ENCODE measurements at places on chromosomes 11 and 22.

DNA sequence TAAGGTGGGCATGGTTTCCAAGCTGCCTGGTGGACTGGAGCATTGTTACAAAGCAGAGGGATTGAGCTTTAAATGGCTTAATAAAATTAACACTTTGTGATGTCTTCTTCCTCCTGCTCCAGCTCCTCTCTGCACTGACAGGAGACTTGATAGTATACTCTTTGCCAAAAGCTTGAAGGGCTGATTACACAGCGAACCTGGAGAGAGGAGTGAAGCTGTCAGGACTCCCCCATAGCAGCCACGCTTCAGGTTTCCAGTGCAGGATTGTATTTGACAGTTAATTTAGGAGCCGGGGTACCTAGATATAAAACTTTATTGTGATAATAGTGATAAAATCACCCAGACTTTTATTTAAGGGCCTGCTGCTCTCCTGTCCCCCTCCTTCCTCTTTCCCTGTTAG, 50.0 kb downstream of the TRIM44 start:
- DNase-seq: no peak

DNA sequence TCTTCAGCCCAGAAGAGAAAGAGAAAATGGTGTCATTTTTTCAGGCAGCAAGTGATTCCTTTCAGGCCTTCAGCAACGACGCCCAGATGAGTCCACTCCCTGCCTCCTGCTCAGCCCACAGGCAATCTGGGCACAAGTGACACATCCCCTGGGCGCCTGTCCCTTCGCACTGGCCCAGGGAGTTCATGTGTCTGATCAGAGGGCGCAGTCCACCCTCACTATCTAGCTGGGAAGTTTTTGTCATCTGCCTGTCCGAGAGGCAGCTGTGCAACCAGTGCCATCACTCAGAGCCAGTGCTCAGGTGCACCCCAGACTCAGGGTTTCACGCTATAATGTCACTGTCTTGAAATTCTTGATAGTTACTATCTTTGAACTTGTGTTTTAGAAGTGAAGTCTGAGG, 1.4 kb upstream of the KCNQ1OT1 start:
- no peak for DNase-seq

GRCh38 chr11:21190181-21190580, 520.8 kb downstream of the NELL1 start:
- DNase-seq: no peak

DNA sequence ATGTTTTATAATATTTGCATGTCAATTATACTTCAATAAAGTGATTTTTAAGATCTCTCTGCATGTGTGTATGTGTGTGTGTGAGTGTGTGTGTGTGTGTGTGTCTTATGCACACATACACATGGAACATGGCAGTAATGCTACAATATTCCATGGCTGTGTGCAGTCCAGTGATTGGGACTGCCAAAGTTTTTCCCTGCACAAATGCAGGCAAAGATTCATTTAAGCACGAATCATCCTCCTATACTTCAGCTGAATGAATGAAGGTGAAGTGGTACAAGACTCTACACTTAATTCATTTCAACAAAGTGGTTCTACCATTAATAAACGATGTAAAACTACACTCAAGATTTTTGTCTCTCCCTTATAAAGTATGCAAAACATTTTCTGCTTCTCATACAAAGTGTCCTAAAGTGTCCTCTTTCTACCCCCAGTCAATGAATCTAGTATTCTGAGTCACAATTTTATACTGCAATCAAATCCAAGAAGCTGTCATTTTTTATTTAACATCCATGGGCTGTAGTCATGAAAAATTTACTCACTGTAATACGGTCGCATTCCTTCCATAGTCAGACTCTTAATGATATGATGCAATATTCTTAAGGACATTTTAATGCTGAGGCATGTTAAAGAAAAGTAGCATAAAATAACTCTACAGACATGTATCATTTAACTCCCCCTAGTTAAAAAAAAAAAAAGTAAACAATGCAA, 132.4 kb downstream of the TTC28 start:
- DNase-seq: no peak

GRCh38 chr11:1781593-1781975, 17.9 kb upstream of the CTSD start:
- no peak for DNase-seq

DNA sequence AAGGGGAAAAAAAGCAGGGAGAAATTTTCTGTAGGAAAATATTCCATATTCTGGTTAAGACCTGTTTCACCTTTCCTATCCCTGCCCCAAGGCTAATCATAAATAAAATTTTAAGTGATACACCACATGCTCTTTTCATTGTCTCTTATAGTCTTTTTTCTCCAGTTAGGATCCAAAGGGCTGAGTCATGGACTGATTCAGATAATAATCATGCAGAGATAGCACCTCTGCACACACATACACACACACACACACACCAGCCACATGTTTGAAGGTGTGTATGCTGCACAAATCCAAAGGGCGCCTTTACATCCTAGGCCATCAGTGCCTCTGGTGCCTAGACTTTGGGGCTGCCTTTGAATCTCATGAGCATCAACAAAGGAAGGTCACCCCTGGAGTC, 35.5 kb upstream of the CWF19L2 start:
- no peak for DNase-seq

DNA sequence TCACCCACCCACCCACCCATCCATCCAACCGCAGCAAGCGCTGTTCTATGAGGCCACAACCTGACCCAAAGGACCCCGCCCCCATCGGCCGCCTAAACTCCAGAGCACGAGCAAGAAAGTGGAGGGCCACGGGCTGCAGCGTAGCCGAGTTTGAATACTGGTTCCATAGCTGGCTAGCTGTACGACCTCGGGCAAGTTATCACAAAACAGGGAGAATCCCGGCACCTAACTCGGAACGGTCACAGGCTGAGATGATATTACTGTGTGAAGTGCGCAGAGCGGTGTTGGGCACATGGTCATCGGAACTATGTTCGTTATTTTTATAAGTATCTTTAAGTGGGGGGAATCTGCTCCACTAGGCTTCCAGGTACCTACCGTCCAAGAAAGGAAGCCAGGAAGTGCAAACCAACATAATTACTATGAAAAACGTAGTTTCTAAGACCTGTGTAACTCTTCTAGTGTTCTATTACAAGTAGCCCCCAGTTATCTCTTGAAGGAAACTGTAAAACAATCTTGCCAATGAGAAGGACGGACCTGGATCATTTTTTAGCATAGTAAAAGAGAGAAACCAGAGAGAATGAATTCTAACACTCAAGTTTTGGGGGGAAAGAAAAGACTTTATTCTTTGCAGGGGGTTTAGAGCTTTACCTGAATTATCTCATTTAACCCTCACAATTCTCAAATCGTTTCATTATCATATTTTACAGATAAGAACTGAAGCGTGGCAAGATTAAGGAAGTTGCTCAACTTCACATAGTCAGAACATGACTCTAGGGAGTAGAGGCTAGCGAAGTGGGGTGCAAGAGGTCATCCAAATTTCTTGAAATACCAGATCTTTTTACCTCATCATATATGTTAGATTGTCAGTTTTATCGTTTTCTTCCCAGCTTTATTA, 663 bp upstream of the BUD13 start:
- no peak for DNase-seq

DNA sequence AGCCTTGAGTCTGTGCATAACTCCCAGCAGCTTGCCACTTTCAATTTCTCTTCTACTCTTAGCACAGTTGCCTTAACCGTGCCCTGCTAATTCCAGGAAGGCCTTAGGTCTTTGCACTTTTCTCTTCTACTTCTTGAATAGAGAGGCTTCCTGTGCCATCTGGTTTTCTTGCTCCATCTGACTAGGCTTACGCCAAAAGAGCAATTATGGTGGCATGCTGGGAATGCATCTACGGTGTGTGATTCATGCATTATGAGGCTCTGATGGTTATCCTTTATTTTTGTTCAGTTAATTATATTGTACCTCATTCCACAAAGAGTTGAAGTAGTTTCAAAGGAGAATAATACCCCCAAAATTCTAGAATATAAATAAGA, 29.4 kb downstream of the SIK2 start:
- DNase-seq: no peak

DNA sequence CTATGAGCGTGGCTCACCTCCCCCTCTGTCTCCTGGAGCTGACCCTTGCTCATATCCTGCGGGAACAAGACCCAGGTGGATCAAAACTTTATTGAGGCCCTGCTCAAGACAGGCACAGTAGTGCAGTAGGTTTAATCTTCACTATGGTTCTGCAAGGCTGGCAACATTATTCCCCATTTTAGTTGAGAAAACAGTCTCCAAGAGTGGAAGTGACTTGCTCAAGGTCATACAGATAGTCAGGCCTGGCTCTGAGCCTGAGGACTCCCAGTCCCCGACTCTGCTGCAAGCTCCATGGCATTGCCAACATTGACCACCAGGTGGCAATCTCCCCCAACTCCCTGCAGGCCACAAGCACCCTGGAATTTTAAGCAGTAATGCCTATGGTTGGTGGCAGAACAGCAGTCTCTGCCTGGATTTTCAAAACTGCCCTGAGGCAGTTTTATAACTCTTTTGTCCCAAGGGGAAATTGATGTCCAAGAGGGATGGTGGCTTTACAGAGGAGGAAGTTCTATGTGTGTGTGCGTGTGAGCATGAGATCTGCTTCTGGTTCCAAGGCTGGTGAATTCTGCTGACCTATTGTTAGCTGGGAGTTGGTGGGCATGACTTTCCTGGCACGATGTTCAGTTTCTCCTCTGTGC, 34.1 kb downstream of the NEU3 start:
- DNase-seq: peak; percentile 57

GRCh38 chr11:44760917-44761550, 34.3 kb downstream of the TSPAN18 start:
- DNase-seq: no peak

GRCh38 chr11:57630171-57630570, 19.5 kb downstream of the YPEL4 start:
- DNase-seq: no peak

GRCh38 chr22:38176170-38176741, 5.4 kb downstream of the PLA2G6 start:
- DNase-seq: peak; percentile 26

- no peak for DNase-seq
Observed at GRCh38 chr22:48553694-48554308, 1273.9 kb downstream of the BRD1 start.

DNA sequence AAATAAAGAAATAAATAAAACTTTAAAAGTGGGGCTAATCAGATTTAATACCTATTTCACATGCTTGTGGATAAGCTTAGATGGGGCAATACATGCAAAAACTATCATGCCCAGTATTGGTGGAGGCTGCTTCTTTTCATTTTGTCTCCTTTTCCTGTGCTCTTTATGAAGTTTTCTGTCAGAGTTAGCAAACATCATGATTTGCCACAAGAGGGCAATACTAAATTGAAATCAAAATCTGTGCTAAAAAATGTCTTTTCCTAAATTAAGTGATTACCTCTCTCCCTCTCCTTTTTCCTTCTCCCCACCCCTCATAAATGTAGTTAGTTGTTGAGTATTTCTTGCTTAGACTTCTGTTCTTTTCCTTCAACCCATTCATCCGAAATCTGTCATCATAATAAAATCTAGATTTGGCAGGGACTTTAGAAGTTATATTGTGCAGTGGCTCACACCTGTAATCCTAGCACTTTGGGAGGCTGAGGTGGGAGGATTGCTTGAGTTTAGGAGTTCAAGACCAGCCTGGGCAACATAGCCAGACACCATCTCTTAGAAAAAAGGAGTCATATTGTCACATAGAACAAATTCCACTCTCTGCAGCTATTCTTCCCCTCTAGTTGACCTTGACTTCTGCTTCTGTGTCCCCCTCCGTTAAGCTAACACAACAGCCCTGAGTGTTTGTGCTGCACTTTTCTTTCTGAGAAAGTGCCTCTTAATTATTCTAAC, 4.7 kb upstream of the ARHGAP42 start:
- no peak for DNase-seq

- DNase-seq: no peak
Observed at GRCh38 chr22:32596471-32596870, 121.9 kb downstream of the FBXO7 start.

- DNase-seq: no peak
Observed at GRCh38 chr22:43921370-43921769, 2.2 kb upstream of the PNPLA3 start.

GRCh38 chr11:48094643-48095339, 114.4 kb downstream of the PTPRJ start:
- no peak for DNase-seq

GRCh38 chr11:46896719-46897406, 21.5 kb downstream of the LRP4 start:
- no peak for DNase-seq

DNA sequence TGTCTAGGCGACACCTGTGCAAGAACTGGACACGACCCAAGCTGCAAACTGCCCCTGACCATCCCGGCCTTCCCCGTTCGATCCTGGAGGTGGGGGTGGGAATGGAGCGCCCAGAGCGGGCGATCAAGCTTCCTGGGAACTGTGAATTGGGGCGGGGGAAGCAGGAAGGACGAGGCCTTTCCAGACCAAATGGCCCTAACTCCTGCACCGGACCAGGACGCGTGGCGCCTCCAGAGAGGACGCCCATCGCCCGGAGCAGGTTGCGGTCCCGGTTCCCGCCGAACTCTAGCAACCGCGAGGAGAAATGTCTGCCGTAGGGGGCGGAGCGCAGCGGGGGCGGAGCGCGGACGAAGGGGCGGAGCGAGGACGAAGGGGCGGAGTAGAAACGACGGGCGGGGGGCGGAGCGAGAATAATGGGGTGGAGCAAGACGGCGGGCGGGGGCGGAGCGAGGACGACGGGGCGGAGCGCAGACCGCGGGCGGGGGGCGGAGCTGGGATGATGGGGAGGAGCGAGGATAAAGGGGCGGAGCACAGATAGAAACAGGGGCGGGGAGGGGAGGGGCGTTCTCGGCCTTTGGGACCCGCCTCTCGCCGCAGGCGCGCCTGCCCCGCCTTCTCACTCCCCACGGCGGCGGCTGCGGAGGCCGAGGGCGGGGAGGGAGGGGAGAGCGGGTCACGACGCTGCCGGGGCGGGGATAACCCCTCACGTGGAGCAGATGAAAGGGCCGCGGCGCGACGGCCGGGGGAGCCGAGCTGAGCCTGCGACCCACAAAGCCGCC, at the start of gene ZNRF3:
Gene ZNRF3, plus strand, starts transcription at position 695 of the 779 bp plus-strand sequence. CDS start 195 bp downstream, outside the sequence.
- peak; percentile 90 for DNase-seq

DNA sequence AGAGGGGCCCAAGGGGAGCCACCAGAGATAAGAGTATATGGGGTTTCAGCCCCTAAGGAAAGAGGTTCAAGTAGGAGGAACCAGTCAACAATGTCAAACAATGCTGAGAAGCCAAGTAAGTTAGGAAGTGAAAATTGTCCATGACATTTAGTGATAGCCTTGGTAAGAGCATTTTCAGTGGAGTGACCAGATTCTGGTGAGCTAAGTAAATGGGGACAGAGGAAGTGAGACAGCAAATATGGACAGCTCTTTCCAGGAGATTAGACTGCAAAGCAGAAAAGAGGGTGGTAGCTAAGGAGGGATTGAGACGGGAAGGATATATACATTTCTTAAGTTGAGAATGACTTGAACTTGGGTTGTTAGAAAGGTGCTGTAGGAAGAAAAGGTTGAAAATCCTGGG, 22.9 kb downstream of the POLD3 start:
- DNase-seq: no peak
